Psoas muscle (tissue), 8 donors: ENCODE measurements at places on chromosomes 1 and 21. TPM values are rescaled to one million over a fixed set of nuclear protein-coding genes. Genes with fewer than 3 reads are reported as not detected.

KRTAP13-1 gene
- polyA plus RNA-seq: not detected

COL24A1 gene
- 0.05 TPM for polyA plus RNA-seq

DNAJB4 gene
- 175 TPM for polyA plus RNA-seq

NGF gene
- polyA plus RNA-seq: 0.57 TPM

S100A9 gene
- polyA plus RNA-seq: 46.1 TPM

GRCh38 chr1:223393275-223394214 lies at the start of gene CCDC185:
CCDC185 (plus strand) TSS chr1:223393415; CDS start chr1:223393476, 61 bp downstream.
- peak; percentile 48 for DNase-seq

- DNase-seq: no peak
Measured at GRCh38 chr1:235147269-235147668, 13.8 kb downstream of the RBM34 start.

DNA sequence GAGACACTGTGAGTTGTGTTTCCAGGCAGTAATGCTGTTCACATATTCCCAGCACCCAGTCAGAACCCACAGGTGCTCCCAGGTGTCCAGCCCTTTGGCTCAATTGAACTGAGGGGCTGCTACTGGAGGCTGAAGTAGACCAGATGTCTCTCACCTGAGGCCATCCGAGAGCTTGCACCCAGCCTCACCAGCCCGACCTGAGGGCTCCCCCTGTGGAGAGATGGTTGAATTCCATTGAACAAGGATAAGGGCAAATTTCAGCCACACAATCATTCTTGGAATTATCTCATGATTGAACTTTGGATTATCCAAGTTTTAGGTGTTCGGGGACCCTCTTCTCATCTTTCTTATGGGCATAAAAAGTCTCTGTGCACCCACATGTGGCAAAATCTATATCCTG lies 52.1 kb downstream of the OBSCN start:
- no peak for DNase-seq

GRCh38 chr1:224245188-224245587 lies 62.1 kb downstream of the DEGS1 start:
- DNase-seq: peak; percentile 28

DNA sequence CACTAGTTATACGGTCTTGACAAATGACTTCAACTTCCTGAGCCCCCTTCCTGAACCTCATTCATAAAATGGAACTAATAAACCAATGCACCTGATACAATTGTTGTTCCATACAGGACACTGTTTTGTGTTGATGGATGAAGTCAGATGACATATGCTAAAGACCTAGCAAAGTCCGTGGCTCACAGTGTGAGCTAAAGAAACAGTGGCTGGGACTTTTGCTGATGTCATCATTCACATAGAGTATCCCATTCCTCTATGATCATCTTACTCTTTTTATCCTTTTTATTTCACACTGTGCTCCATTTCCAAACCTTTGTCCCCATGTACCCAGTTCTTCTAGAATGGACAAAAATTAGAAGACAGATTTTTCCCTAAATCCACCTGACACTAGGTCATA lies 83.7 kb upstream of the KAZN start:
- no peak for DNase-seq

- no peak for DNase-seq
Measured at GRCh38 chr1:158101927-158102326, 78.8 kb upstream of the CD1D start.

DNA sequence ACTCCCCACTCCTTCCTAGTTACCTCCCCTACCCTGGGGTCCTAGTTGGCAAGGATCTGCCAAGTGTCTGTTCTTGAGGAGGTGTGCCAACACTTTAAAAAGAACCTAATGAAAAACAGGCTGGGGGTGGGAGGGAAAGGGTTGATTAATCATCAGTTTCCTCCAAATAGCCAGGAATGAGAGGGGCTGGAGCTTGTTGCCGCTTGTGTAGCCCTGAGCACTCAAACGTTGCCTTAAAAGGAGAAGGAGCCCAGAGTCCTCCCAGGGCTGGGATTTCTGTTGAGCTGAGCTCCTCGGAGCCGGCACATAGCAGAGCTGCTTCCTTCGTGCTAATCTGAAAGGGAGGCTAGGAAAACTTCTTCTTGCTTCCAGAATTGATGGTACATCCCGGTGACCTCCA lies 15.9 kb downstream of the SHISA4 start:
- no peak for DNase-seq

DNA sequence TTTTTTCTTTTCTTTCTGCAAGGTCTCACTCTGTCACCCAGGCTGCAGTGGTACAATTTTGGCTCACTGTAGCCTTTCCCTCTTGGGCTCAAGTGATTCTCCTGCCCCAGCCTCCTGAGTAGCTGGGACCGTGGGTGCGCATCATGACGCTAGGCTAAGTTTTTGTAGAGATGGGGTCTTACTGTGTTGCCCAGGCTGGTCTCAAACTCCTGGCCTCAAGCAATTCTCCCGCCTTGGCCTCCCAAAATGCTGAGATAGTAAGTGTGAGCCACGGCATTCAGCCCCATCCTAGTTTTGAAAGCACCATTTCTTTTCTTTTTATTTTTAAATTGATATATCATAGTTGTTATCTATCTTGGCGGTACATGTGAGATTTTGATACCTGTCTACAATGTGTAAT lies 140.6 kb downstream of the GALNT2 start:
- no peak for DNase-seq

DNA sequence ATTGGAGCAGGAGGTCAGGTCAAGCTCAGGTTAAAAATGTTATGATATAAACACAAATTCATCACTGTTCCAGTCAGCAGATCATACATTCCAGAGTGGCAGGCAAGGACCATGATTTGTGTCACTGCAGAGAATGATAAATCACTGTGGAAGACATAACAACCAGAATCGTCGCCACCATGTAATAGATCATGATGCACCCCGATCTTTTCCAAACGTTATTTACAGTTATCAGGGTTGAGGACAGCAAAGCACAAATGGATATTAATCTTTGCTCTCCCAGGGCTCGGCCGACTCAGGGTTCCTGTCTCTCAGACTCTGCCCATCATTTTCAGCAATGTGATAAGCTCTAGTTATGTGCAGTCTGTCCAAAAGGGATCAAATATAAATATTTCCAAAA lies 122.7 kb downstream of the ZBTB18 start:
- no peak for DNase-seq

GRCh38 chr1:81020506-81020905 lies 780.2 kb upstream of the ADGRL2 start:
- DNase-seq: no peak

DNA sequence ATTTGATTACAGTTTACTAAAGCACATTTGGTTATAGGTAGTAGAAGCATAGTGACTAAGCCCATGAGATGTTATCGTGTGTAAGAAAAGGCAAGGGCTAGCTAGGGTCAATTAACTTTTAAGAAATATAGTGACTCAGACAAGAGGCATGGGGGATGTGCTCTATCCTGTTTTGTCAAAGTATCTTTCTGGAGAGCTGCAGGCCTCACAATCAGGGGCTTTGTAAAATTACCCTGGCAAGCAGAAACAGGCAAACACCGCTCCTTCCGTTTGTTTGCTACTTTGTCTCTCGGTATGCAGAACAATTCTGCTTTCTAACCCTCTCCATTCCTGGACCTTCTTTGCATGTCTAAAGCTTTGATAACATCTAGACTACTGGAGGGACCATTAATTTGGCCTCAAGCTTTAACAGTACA lies 26.1 kb upstream of the ZNF697 start:
- no peak for DNase-seq

GRCh38 chr21:45351061-45351460 lies 53.9 kb upstream of the COL18A1 start:
- DNase-seq: no peak

GRCh38 chr21:15408089-15408488 lies 321.7 kb upstream of the USP25 start:
- no peak for DNase-seq
